Vagina (tissue), 2 donors: ENCODE measurements at places on chromosomes 6 and 20.

DNA sequence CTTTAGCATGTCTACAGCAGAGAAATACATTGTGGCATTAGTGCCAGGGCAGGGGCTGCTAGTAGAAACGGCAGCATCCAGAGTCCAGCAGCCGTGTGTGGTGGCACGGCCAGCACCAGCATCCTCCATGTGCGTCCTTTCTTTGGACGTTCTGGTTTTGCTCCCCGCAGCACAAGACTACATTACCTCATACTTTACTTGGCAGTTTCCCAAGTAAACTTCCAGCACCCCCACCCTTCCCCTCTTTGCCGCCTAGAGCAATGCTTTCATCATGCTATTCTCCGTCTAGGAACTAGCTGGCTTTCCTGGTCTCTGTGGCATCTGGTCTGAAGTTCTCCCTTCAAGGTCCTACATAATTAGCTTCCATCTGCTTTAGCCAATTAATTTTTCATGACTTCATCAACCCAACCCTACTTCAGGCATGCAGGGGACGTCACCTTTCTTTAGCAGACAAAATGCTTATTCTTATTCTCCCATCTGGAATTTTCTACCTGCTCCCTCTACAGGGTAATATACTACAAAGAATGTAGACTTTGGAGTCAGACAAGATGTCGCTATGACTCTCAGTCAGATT lies 67.6 kb downstream of the BLOC1S5 start:
- DNase-seq = no peak

DNA sequence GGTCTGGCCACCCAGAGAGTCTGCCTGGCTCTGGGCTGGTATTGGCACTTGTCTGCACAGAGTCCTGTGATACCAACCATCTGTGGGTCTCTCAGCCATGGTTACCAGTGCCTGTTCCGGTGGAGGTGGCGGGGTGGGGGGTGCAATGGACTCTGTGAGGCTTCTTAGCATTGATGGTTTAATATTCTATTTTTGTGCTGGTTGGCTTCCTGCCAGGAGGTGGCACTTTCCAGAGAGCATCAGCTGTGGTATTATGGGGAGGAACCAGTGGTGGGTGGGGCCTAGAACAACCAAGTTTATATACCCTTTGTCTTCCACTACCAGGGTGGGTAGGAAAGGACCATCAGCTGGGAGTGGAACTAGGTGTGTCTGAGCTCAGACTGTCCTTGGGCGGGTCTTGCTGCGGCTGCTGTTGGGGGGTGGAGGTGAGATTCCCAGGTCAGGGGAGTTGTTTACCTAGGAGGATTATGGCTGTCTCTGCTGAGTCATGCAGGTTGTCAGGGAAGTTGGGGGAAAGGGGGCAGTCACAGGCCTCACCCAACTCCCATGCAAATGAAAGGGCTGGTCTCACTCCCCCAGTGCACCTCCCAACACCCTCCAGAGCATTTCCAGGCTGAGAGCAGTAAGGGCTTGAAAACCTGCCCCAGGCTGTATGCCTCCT lies 117.5 kb downstream of the FLRT3 start:
- no peak for DNase-seq

DNA sequence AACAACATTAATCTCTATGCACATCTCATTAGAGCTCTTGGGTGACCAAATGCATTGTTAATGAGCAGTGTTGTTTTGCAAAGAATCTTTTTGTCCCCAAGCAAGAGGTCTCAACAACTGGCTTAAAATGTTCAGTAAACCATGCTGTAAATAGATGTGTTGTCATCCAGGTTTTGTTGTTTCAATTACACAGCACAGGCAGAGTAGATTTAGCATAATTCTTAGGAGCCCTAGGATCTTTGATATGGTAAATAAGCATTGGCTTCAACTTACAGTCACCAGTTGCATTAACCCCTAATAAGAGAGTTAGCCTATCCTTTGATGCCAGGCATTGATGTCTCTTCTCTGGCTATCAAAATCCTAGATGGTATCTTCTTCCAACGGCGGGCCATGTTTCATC lies 23.3 kb downstream of the NUP153 start:
- no peak for DNase-seq

GRCh38 chr6:4281341-4282293 lies 146.2 kb upstream of the ECI2 start:
- DNase-seq = no peak

DNA sequence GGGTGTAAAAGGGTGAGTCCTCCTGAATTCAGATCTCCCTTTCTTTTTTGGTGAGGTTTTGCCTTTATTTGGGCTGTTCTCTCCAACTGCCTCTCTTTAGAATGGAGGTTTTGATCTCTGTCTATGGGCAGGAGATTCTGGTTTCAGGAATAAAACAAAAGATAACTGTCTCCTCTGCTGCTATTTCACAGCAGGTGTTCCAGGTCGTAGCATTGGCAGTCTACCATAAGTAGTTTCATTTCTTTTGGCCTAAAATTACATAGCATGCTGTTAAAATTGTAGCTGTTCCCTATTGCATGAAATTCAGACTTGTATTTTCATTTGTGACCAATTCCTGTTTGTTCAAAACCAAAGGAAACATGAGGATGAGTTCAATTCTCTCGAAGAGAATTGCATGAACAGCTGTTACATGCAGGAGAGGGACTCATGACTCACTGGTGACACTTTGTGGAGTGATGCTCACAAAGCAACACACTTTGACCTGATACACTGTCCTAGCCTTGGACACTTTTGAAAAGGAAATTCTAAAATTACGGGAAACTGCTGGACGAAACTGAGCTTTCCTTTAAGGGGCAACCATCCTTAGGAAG lies 76.8 kb upstream of the SIRPG start:
- no peak for DNase-seq

GRCh38 chr6:21468461-21468860 lies 125.1 kb upstream of the SOX4 start:
- no peak for DNase-seq

- DNase-seq = no peak
These were observed 68.3 kb upstream of the EXOC2 start for GRCh38 chr6:760982-761955.

GRCh38 chr6:3017304-3017703 lies 17.6 kb downstream of the NQO2 start:
- no peak for DNase-seq

DNA sequence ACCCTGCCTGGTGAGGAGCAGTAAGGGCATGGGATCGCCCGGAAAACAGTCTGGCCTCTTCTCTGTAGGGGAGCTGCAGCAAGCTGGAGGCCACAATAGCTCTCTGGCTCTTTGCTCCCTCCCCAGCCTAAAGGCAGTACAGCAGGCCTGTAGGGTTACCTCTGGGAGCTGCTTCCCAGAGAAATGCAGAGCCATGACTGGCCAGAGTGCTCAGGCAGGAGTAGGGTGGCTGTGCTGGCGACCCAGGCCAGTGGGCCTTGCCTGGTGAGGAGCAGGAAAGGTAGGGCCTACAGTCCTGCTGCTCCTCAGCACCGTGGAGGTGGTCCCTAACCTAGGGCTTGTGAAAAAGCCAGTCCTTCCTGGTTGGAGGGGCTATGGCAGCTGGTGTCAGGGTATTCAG lies 129.9 kb upstream of the CHD6 start:
- DNase-seq = no peak
